Stimulated activated CD8-positive, alpha-beta memory T cell treated with anti-CD3 and anti-CD28 coated beads, Interleukin-4, amount 100 ng/mL, for 48 hours (primary cell): ENCODE measurements at places on chromosomes 4 and X.

GRCh38 chr4:57037982-57038604 lies 59.4 kb downstream of the POLR2B start:
- peak; percentile 63 for DNase-seq

DNA sequence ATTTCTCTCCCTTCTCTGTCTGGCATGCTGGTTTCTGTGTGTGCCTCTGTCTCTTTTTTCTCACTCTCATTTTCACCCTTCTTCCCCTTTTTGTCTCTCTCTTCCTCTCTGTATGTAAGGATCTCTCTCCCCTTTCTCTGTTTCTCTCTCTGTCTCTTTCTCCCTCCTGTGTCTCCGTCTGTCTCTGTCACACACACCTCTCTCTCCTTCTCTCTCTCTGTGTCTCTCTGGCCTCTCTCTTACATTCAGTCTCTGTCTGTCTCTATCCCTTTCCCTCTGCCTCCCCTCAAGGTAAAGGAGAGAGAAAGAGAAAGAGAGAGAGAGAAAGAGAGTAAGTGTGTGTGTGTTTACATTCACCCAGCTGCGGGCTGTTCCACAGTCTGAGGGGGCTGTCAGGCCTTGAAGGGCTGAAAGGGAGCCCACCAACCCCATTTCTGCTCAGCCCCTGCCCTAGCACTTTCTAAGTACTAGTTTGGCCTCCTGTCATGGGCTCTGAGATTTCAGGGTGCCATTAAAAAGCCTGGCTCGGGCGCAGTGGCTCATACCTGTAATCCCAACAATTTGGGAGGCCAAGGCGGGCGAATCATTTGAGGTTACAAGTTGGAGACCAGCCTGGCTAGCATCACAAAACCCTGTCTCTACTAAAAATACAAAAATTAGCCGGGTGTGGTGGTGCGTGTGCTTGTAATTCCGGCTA lies 9.6 kb upstream of the TSPYL2 start:
- DNase-seq, result no peak

GRCh38 chrX:40688929-40689328 lies 41.6 kb upstream of the CXorf38 start:
- no peak for DNase-seq

DNA sequence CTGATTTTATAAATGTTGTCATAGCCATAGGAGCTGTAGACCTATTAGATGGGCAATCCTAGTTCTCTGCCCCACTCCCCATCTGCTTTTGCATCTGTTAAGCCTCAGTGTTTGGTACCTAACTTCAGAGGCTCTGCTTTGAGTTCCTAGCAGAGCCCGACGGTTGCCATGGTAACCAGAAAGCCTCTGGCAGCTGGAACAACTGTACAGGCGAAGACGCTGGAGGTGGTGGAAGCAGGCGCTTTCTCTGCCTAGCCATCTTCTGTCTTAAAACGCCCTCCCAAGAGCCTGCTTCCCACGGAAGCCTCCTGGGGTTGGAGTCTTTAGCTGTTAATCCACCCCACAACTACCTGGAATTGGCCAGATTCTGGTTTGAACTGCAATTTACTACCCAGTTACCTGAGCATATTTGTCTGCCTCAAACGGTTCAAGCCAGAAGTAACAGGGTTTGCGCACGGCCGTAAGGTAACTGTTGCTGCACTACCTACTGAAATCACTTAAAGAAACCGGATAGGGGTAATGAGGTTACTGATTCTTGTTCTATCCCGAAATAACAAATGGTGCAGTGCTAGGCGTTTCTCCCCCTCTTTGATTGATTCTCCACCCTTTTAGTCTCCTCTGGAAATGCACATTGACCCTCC lies 1.0 kb upstream of the GABRG1 start:
- DNase-seq, result no peak

- DNase-seq, result no peak
Observed at GRCh38 chrX:138928737-138929459, 217.4 kb upstream of the FGF13 start.

GRCh38 chr4:76991161-76991660 lies 41.7 kb downstream of the SEPTIN11 start:
- DNase-seq, result no peak

DNA sequence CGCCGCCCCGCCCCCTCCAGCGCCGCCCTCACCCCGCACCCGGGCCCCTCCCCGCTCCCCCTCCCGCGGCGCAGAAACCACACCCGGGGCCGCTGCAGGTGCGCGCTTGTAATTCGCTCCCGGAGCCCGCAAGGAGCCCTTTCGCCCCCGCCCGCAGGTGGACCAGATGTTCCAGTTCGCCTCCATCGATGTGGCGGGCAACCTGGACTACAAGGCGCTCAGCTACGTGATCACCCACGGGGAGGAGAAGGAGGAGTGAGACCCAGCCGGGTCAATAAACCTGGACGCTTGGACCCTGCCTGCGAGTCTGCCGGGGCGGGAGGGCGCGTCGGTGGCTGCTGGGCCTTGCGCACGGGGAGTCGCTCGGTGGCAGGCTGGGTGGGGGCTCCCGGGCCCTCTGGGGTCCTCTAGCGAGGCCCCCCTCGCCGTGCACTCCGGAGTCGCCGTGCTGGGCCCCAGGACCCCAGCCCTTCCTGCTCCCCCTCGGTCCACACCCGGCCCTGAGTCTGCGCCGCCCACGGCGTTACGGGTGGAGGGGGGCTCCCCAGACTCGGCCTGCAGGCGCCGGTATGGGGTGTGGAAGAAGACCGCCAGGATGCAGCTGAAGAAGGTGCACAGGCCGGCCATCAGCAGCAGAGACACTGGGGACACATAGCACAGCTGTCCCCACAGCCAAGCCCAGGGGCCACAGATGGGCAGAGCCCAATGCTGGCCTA lies 7.1 kb downstream of the SLC49A3 start:
- DNase-seq, result no peak

- DNase-seq, result no peak
Observed at GRCh38 chr4:80265571-80266252, 752 bp upstream of the FGF5 start.

DNA sequence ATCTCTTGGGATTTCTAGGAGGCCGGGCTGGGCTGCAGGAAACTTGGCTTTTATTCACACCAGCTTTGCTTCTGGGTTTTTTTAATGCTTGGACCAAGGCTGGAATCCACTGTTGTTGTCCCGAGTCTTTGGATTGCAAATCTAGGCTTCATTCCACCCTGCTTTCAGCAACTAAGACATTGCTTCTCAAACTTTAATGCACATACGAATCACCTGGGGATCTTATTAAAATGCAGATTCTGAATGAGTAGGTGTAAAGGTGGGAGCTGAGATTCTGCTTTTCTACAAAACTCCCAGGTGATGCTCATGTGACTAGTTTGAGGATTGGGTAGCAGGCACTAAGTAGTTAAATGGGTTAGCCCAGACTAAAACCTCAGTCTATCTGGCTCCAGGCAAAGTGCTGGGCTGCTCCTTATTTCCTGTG lies 39.2 kb upstream of the GPC4 start:
- no peak for DNase-seq

DNA sequence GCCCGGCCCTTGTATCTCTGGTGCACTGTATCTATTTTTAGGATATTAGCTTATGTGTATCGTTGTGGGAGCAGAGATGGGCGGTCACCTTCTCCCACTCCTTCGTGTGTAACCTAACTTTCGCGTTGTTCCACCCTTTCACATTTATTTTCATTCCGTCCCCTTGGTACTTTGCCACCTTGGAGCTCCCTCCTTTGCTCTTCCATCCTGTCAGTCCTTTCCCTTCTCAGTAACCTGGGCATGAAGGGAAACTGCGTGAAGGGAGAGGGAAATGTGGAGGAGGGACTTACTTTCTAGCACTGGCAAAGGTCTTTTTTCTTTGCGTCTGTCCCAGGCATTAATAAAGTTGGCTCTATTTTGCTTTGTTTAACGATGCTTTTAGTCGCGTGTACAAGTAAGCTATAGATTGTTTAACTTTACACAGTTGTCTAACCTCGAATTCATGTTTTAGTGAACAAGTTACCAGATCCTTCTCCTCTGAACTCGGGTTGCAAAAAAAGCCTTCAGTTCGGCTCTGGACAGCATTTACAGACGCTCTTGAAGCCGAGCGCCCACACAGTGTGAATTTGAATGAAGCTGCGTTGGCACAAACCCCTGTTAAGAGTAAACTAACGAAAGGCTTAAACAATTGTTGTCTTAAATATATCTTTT lies 3.9 kb downstream of the PCDH10 start:
- no peak for DNase-seq

- no peak for DNase-seq
Observed at GRCh38 chr4:5742968-5743367, 32.0 kb downstream of the EVC start.

GRCh38 chr4:131348263-131348662 lies 1800.8 kb upstream of the PCDH10 start:
- no peak for DNase-seq

GRCh38 chr4:6962211-6963041 lies 52.8 kb downstream of the TBC1D14 start:
- no peak for DNase-seq

DNA sequence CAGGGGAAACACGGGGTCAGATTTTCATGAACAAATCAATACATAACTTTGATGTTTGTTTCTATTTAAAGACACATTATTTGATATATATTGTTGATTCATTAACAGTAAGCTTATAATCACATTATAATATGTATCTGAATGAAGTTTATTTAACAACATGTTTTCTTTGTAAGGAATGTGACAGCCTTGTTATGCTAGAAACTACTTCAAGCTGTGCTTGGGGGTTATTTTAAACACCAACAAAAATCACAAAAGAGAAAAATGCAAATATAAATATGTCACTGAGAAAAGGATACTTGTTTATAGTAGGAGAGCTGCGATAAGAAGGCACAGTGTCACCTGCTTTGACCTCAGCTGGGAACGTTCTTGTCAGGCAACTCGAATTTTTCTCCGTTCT lies 354.6 kb upstream of the AGA start:
- no peak for DNase-seq

- DNase-seq, result peak; percentile 46
Observed at GRCh38 chrX:148380650-148381561, 119.5 kb upstream of the AFF2 start.

- DNase-seq, result no peak
Observed at GRCh38 chr4:19329631-19330030, 922.1 kb upstream of the SLIT2 start.

GRCh38 chr4:25930731-25931354 lies 16.8 kb downstream of the SMIM20 start:
- DNase-seq, result no peak

- no peak for DNase-seq
Observed at GRCh38 chr4:15254236-15254880, 173.5 kb upstream of the C1QTNF7 start.

DNA sequence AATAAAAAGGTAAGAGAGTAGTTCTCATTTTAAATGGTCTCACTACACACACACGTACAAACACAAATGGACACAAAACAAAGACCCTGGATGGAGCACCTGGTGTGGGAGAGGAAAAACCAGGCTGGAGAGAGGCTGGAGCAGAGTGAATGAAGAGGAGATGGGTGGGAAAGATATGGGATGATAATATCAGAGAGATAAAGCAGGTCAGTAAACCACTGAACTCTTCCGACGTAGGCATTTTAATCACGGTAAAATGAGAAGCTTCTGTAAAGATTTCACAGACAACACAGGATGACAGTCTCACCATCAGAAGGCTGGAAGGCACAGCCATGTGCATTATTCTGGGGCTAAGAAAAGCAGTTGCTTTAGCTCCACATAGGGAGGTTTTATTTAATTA lies 532.8 kb downstream of the KCNIP4 start:
- no peak for DNase-seq

- DNase-seq, result no peak
Observed at GRCh38 chrX:124230655-124231450, 101.6 kb upstream of the TEX13D start.

GRCh38 chr4:38188631-38189101 lies 228.5 kb downstream of the PTTG2 start:
- no peak for DNase-seq

GRCh38 chrX:6021316-6022091 lies 207.2 kb downstream of the NLGN4X start:
- DNase-seq, result peak; percentile 34

DNA sequence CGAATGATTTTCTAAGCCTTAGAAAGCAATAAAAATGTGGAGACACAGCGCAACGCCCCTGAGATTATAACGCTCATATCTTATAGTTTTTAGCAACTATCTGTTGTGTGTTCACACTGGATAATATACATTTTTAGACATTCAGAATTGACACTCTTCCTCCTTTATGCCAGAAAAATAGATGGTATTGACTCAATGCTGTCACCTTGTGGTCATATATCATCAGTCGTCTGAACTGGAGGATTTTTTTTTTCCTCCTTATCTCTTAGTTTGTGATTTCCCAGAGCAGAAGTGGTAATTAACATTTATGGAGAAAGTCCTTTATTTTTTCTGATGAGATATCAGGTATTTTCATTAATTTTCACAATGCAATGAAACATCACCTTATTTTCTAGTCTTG lies 759.6 kb downstream of the RAB28 start:
- DNase-seq, result no peak

- DNase-seq, result peak; percentile 43
Observed at GRCh38 chrX:70444326-70444945, at the start of gene DLG3. Gene DLG3, plus strand, starts transcription at chrX:70444835. Its CDS starts 367 bp downstream, at chrX:70445202.

- no peak for DNase-seq
Observed at GRCh38 chrX:132207996-132208395, 11.3 kb downstream of the RAP2C start.
